ENCODE measurements at places on chromosomes 16 and 17.

GRCh38 chr17:48615047-48615962 lies at the start of gene HOXB8:
TSS of gene HOXB8 (minus strand) at chr17:48615292. CDS start at chr17:48614704, 588 bp downstream.
- no peak for DNase-seq

- DNase-seq = no peak
Measured at GRCh38 chr16:88807626-88808453, 3.9 kb downstream of the APRT start.

- DNase-seq = no peak
Measured at GRCh38 chr17:40038882-40039513, 15.2 kb downstream of the MED24 start.

DNA sequence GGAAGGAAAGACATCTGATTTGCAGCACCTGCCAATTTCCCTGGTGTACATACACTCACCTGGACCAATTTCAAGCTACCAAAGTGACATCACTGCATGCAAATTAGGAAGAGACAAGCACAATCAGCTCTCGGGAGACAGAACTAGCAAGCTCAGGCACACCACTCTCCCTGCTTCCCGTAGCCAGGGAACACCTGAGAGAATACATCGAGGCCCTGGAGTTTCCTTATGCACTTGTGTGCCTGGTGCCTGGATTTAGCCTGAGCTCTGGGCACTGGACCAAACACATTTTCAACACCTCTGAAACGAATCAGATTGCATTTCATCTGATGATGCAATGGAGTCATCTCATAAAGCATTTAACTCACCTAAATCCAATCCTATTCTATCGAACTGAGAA lies 110.5 kb downstream of the HS3ST2 start:
- no peak for DNase-seq

GRCh38 chr16:49472598-49472997 lies 99.0 kb downstream of the C16orf78 start:
- no peak for DNase-seq

DNA sequence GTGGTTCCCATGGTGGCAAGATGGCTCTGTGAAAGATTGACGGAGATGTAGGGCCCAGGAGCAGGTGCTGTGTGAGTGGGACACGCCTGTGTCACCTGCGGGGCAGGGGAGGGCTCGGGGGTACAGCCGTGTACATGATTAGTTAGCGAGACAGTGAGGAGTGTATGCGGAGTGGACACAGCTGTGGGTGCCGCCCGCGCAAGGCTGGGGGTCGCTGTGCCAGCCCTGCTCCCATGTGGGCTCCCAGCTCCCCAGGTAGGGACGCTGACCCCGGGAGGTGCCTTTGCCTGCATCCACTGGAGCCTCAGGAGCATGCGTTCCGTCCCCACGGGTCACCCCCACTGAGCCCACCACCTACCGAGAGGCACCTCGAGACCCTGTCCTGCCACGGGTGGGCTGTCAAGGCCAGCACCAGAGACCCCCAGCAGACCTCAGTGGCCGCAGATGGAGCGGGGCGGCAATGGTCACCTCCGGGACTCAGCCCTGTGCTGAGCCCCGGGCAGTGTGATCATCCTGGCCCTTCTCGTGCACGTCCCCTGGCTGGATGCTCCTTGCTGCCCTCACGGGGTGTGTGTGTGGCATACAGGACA lies 7.4 kb downstream of the CAPN15 start:
- no peak for DNase-seq

- no peak for DNase-seq
Measured at GRCh38 chr16:80377096-80377956, 163.5 kb upstream of the DYNLRB2 start.

GRCh38 chr16:55225972-55226542 lies 97.9 kb upstream of the IRX6 start:
- DNase-seq = no peak

- no peak for DNase-seq
Measured at GRCh38 chr16:20847550-20847949, 41.2 kb downstream of the REXO5 start.

DNA sequence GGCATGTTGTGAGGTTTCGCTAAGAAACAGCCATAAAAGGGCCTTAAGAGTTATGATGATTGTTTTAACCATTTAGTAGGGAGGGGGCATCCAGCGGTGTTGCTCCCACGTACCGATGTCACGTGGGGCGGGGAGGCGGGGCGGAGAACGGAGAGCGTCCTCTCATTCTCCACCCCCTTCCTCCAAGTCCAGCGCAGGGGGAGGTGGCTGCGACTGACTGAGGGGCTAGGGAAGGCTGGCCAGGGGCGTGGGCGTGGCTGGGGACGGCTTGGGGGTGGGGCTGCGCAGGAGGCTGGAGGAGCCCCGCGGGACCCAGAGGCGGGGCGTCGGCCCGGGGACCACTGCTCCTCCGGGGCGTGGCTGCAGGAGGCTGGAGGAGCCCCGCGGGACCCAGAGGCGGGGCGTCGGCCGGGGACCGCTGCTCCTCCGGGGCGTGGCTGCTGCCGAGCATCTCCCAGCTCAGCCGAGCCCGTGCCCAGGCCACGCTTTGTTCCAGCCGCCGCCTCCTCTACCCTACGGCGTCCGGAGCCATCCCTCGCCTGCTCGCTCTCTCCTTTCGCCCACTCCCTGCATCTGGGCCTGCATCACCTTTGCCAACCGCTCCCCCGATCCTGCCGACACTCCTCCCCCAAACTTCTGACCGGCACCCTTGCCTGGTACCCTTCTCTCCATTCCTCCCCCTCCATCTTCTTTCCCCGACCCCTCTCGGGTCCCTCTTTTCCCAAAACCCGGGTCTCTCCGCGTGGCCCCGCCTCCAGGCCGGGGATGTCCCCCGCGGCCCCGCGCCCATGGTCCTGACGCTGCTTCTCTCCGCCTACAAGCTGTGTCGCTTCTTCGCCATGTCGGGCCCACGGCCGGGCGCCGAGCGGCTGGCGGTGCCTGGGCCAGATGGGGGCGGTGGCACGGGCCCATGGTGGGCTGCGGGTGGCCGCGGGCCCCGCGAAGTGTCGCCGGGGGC lies at the start of gene SARM1:
Gene SARM1, plus strand, starts transcription at position 450 of the 958 bp plus-strand sequence. Its CDS starts 339 bp downstream, at position 789.
- DNase-seq = peak; percentile 63
